ENCODE measurements at places on chromosomes 6 and 20.

DNA sequence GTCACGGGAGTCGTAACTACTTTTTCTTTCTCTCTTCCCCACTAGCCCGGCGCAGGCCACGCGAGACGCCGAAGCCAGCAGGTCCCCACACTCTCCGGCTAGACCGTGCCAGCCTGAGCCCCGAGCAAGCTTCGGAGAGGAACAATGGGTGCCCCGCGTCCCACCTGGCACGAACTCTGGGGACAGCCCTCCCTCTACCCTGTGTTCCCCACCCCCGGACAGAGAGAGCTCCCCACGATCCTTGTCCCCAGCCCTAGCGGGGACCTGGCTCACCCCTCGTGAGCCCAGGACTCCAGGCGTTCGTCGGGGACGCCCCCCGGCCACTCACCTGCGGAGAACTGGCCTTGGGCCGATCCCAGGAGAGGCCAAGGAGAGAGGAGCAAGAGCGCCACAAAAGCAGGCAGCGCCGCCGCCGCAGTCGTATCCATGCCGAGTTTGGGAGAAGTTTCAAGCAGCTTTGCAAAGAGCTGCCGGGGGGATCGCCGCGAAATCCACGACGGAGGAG lies 416 bp downstream of the PTPRK start:
- DNase-seq, result peak; percentile 45

GRCh38 chr6:1127129-1127528 lies 184.8 kb upstream of the FOXQ1 start:
- no peak for DNase-seq

- DNase-seq, result peak; percentile 23
These were observed 11.7 kb downstream of the ZBTB46 start for GRCh38 chr20:63819224-63819921.

DNA sequence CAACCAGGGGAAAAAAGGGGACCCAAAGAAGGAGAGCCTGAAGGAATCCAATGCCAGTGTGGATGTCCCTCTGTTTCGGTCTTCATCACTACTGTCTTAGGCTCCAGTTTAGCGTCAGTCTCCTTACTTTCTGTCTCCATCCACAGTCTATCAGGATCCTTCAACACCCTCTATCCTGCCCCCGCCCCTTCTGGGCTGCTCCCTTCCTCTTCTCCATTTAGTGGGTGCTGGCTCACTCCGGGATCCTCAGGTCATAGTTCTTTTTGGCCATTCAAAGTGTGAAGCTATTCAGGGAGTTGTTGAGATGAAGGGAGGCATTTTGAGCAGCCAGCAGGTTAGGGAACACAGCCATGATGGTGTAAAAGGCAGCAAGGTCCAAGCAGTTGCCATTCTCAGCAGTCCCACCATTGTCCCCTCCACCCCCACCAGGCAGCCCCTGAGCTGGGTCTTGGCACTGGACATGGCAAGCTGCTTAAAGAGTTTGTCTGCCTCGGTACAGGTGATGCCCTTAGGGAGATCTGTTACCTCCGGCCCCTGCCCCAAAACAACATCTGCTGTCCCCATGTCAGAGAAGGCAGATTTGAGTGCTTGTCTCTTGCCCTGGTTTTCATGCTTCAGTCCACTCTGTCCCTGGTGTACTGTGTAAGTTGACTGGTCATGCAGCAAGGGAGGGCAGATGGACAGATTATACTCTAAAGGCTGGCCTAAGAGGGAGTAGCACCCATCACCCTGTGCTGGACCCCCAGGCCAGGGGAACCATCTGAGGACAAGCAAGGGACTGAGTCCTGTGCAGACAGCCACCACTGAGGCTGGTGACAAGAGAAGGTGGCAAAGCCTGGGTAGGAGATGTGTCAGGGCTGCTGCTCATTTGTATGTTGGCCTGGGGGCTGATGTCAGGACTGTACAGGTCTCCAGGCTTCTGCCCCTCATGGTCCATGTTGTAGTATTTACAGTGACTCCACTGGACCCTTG lies 842.0 kb downstream of the HACE1 start:
- DNase-seq, result no peak

- no peak for DNase-seq
These were observed 15.0 kb downstream of the BLTP3A start for GRCh38 chr6:34806738-34807453.

DNA sequence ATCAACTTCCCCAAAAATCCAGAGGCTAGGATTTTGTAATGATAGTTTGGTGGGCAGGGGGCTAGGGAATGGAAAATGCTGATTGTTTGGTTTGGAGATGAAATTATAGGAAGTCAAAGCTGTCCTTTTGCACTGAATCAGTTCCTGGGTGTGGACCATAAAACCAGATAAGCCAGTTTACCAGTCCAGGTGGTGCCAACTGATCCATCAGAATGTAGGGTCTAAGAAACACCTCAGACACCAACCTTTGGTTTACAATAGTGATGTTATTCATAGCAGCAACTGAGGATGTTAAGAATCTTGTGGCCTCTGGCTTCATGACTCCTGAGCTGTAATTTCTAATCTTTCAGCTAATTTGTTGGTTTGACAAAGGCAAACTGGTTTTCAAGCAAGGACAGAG lies 496.6 kb upstream of the EPHA7 start:
- no peak for DNase-seq

GRCh38 chr20:59141818-59142581 lies 21.6 kb upstream of the ZNF831 start:
- no peak for DNase-seq

GRCh38 chr6:137309078-137309762 lies 90.0 kb upstream of the IFNGR1 start:
- peak; percentile 22 for DNase-seq

- DNase-seq, result no peak
These were observed 3.0 kb upstream of the ZSCAN26 start for GRCh38 chr6:28263922-28264321.

GRCh38 chr6:105504706-105505105 lies 101.8 kb upstream of the PREP start:
- no peak for DNase-seq

GRCh38 chr6:149480502-149481280 lies 4.1 kb downstream of the ZC3H12D start:
- DNase-seq, result peak; percentile 84

GRCh38 chr6:88823998-88824397 lies 139.4 kb downstream of the RNGTT start:
- DNase-seq, result no peak

- DNase-seq, result no peak
These were observed at the start of gene C6orf15 for GRCh38 chr6:31112478-31112877. TSS of gene C6orf15 (minus strand) at chr6:31112575. CDS start at chr6:31112555, 20 bp downstream.

GRCh38 chr20:34016736-34017135 lies 23.0 kb downstream of the RALY start:
- no peak for DNase-seq

- DNase-seq, result no peak
These were observed 23.0 kb upstream of the FAM8A1 start for GRCh38 chr6:17577059-17577458.
